ENCODE measurements at places on chromosomes 1 and 21.

GRCh38 chr1:81650776-81651175 lies 150.0 kb upstream of the ADGRL2 start:
- no peak for DNase-seq

DNA sequence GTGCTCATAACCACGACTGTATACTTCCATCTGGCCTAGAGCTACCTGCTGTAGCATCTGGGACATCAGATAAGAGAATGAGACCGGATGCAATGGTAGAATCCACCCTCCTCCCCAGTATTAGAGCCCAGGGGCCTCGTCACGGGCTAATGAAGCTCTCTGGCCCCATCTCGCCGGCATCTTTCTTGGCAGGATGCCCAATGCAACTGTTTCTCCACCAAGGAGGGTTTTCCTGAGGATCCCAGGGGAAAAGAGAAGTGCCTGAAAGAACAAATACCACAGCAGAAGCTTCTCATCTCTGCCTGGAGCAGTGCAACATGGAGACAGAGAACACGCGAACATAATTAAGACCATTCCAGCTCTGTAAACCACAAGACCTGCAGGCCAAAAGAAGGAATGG lies 80.0 kb downstream of the VWA5B1 start:
- no peak for DNase-seq

- no peak for DNase-seq
Measured at GRCh38 chr21:33245289-33245918, 15.7 kb downstream of the IFNAR2 start.

GRCh38 chr1:35655196-35655595 lies 13.9 kb upstream of the PSMB2 start:
- no peak for DNase-seq

DNA sequence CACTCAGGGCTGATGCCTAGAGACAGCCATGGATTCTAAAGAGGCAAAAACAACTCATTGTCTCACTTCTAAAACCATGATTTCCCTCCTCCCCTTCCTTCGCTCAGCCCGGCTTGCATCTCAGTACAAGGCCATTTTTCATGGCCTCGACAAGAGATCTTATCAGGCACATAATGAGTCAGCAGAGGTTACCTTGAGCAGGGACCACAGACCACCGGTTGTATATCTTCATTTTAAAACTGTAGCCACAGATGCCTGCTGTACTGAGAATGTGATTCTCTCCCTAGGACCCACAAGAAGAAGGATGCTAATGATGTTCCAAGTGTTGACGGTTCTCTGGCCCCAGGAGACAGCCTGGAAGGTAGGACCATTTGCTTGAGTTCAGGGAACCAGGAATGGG lies 331.9 kb downstream of the AJAP1 start:
- DNase-seq = no peak

- DNase-seq = no peak
Measured at GRCh38 chr1:234208351-234208750, 164.9 kb upstream of the COA6 start.

DNA sequence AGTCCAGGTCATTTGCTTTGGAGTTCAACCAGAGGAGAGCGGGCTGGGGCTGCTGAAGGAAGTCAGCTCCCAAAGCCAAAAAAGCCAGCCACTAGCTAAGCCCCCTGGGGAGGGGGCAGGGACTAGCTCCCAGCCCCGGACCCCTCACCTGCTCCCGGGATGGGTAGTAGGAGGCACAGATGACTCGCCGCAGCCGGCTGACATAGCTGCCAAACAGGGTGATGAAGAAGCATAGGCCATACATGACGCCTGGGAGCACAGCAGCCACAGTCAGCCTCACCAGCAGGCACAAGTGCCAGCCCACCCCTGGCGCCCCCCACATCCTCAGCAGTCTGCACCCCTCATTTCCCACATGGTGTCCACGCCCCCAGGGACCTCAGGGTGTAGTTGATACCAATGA lies 7.4 kb downstream of the DCST2 start:
- no peak for DNase-seq

GRCh38 chr1:163922743-163923201 lies 601.0 kb downstream of the NUF2 start:
- no peak for DNase-seq

DNA sequence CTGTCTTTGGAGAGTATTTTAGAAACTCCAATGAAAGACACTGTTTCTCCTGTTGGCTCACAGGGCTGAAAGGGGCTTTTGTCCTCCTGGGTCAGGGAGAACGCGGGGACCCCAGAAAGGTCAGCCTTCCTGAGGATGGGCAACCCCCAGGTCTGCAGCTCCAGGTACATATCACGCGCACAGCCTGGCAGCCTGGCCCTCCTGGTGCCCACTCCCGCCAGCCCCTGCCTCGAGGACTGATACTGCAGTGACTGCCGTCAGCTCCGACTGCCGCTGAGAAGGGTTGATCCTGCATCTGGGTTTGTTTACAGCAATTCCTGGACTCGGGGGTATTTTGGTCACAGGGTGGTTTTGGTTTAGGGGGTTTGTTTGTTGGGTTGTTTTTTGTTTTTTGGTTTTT lies 58.5 kb downstream of the LACTBL1 start:
- no peak for DNase-seq

GRCh38 chr1:9996624-9997582 lies at the start of gene RBP7:
Gene RBP7 (plus strand): TSS chr1:9997228. CDS start chr1:9997259, 31 bp downstream.
- DNase-seq = peak; percentile 59

GRCh38 chr21:32779983-32780382 lies 8.4 kb upstream of the PAXBP1 start:
- DNase-seq = no peak

GRCh38 chr1:41379738-41380130 lies 18.5 kb downstream of the FOXO6 start:
- no peak for DNase-seq

- no peak for DNase-seq
Measured at GRCh38 chr1:6386371-6386949, 7.1 kb downstream of the ACOT7 start.

DNA sequence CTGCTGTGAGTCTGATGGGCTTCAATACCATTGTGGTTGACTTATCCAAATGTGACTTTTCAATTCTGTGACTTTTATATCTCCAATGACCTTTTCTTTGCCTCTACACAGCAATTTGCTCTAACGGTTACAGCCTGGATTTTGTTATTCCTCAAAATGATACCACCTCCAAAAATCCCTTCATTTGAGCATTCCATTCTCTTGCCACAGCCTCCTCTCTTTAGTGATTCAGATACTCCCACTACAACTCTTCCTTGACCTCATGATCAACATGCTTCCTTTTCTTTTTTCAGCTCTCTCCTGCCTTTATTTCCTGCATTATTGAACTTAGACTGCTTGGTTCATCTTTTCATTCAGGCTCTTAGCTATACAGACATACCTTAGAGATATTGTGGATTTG lies 16.6 kb upstream of the IL19 start:
- no peak for DNase-seq

- DNase-seq = no peak
Measured at GRCh38 chr1:41670217-41670957, 185.9 kb upstream of the EDN2 start.

- DNase-seq = no peak
Measured at GRCh38 chr1:97761637-97762036, 159.2 kb downstream of the DPYD start.

DNA sequence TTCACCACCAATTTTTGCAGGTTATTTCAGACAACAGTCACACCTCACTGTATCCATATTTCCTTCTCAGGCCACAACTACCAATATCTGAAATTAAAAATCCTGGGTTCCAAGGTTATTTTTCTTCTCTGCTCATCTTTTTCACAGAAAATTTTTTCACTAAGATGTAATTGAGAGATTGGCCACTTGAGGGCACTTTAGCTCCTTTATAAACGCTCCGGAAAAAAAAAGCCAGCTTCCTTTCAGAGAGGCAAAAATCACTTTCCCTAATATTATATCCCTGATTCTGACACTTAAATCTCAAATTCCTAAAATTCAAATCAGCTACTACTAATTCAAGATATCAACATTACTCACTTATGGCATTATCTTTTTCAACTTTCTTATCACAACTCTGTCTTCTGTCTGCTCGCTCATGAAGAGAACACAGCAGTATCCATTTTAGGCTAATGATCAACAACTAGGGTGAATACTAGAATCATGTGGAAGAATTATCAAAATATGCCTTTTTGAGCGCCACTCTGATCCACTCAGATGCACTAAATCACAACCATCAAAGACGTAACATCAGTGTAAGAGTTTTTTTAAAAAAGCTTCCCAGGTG lies 101.4 kb upstream of the RGS1 start:
- DNase-seq = peak; percentile 40

GRCh38 chr1:87803375-87803774 lies 474.7 kb downstream of the LMO4 start:
- DNase-seq = no peak

Measured in right kidney (tissue), 9 donors.